CD4-positive, alpha-beta T cell treated with Interleukin-17A for 4 hours (primary cell): ENCODE measurements at places on chromosomes 5 and 9.
A peak's percentile ranks its signal among the peaks of the same experiment; 100 is the strongest.

GRCh38 chr5:146880966-146881365 lies 2.4 kb upstream of the PPP2R2B start:
- no peak for DNase-seq

GRCh38 chr9:27817747-27818146 lies 244.5 kb upstream of the C9orf72 start:
- no peak for DNase-seq

DNA sequence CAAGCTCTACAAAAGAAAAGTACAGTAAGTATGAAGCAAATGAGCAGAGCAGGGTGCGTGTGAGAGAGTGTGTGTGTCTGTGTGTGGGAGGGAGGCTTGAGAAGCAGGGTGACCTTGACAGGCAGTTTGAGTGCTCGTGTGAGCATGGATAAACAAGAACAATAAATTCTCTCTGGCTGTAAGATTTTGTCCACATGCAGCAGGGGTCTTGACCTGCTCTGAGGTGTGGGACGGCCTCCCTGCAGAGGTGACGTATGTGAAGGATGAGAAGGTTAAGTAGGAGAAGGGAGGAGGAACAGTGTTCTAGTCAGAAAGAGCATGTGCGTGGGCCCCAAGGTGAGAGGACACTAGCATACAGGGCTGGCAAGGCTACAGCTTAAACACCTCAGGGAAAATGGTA lies 49.0 kb downstream of the SPTLC1 start:
- DNase-seq, result no peak

DNA sequence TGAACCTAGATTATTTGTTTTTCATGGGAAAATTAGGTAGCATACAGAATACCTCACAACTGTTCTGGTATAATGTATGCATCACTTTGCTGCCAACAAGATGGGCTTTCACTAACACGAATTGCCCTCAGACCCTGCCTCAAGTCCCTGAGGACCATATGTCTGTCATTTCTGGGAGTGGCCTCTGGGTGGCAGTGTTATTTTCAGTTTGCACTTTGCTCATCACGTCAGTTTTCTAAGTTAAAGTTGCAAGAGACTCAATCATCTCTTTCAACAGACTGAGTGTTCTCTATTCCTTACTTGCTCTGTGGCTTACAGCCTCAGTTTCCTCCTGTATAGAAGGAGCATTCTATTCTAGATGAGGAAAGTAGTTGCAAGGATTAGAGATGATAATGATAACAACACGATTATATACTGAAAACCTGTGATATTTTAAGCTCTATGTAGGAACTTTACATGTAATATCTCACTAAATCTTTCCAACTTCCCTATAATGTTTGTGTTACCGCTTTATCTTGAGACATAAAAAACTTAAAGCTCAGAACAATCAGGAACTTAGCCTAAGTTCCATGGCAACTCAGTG lies 55.7 kb downstream of the TSSK1B start:
- DNase-seq, result peak; percentile 67

- DNase-seq, result no peak
Observed at GRCh38 chr9:29974197-29974596, 2400.9 kb upstream of the C9orf72 start.

GRCh38 chr5:142391058-142391845 lies 66.4 kb upstream of the SPRY4 start:
- DNase-seq, result no peak

GRCh38 chr5:172450453-172450852 lies 3.9 kb downstream of the SH3PXD2B start:
- no peak for DNase-seq

DNA sequence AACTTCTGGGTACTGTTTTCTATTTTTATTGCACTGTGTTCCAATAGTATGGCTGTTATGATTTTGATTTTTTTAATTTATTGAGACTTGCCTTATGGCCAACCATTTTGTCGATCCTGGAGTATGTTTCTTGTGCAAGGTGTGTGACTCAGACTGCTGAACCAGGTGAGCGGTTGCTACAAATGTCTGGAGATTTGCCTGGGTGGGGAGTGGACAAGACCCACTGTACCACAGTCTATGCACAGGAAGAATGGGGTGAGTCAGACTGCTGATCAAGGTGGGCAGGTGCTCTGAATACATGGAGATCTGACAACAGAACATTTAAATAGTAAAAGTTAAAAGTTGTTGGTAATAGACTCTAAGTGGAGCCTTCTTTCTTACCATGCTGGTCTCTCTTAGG lies 609.2 kb downstream of the CSNK1G3 start:
- no peak for DNase-seq

DNA sequence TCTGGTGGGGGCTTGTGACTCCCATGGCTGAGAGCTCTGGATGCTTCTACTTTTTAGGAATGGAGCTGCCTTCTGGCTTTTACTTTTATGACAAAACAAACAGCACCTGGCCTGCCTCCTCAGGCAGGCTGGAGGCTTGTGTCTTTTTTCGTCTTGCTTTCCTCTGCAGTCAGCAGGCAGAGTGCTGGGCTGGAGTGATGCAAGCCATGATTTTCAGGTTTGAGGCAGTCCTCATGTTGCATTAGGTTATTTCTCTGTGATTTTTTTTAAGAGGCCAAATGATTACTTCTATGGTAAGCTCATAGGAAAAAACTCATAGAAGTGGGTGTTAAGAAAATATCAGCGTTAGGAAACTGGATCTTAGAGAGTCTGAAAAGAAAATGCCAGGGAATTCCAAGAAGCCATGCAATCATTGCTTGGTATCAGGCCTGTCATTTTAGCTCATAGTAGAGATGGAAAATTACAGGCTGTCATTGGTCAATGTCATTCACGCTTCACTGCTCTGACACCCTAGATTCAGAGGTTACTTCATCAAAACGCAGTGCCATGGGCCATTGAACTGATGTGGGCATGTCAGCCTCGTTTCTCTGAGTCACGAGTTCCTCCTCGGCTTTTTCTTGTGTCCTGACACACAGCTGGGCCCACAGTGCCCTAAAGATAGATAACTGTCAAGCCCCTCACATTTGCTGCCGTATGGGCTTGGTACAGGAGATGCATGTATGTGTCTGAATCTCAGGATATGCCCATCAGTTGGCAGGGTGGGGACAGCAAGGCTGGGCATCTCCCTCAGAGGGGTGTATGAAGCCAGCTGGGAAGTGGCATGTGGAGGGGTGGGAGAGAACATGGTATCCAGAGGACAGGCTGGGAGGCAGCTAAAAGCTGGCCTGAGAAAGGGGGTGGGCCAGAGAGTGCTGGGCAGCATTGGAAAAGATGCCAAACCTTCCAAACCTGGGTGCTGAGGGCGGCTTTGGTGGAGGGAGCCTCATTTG lies 151.8 kb downstream of the HSPA4 start:
- no peak for DNase-seq

DNA sequence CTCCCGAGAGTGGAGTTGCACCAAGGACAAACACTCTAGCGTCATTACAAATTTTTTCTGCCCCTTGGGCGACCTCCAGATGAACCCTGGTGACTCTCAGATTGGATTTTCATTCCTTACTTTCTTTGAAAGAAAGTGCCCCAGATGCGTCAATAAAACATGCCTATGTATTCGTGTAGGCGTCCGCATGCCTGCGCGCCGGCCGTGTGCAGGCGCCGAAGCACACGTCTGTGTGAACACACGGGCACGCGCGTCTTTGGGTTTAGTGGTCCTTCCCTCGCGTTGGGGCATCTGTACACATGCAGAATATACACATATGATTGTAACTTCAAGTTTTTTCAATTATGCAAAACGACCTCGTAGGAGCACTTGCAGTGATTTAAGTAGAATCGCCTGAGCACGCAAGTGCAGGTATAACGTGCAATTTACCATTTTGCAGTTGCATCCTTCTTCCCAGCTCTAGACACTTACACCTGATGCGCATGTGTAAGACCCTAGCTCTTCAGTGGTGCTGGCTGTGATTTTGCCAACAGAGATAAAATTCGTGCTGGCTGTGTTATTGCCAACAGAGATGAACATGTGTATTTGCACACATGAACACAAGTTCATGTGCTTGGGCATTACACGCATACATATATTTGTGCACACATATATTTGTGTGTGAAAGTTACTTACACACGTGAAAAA lies 1.9 kb upstream of the LHX2 start:
- DNase-seq, result no peak

DNA sequence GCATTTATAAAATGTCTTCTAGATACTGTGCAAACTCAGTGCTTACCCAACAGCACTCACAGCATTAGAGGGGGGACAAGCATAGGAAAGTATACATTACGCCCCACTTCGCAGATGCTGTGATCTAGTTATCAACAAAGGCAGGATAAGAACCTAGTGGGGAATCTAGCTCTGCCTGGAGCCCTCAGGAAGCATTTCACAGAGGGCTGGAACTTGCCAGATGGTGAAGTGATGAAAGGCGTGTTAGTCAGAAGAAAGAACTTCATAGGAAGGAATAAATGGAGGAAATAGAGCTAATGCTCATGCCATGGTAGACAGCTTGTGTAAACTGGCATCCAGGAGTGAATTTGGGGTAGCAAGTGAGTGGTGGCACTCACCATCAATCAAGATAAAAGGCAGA lies 25.8 kb downstream of the DIRAS2 start:
- no peak for DNase-seq

DNA sequence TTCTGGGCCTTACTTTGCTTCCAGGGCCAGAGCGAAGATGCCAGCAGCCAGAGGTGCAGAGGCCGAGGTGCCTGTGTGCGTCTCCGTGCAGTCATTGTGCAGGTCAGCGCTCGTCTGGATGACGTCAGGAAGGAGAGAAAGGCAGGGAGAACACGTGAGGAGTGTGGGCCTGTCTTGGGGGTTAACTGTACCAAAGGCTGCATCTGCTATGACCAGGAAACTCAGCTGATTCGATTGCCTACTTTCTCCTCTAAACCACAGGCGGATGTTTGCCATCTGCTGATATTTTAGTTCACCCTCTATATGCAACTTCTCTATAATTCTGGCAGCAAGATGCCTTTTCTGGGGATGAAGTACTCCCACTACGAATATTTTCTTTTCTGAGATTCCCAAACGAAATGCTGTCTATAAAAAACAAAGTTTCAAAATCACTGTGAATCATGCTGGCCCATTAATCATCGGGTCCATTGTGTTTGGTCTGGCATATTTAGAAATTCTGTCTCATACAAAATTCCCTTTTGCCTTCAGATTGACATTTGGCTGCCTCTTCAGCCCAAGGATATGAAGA lies 24.8 kb downstream of the PCSK1 start:
- DNase-seq, result no peak

DNA sequence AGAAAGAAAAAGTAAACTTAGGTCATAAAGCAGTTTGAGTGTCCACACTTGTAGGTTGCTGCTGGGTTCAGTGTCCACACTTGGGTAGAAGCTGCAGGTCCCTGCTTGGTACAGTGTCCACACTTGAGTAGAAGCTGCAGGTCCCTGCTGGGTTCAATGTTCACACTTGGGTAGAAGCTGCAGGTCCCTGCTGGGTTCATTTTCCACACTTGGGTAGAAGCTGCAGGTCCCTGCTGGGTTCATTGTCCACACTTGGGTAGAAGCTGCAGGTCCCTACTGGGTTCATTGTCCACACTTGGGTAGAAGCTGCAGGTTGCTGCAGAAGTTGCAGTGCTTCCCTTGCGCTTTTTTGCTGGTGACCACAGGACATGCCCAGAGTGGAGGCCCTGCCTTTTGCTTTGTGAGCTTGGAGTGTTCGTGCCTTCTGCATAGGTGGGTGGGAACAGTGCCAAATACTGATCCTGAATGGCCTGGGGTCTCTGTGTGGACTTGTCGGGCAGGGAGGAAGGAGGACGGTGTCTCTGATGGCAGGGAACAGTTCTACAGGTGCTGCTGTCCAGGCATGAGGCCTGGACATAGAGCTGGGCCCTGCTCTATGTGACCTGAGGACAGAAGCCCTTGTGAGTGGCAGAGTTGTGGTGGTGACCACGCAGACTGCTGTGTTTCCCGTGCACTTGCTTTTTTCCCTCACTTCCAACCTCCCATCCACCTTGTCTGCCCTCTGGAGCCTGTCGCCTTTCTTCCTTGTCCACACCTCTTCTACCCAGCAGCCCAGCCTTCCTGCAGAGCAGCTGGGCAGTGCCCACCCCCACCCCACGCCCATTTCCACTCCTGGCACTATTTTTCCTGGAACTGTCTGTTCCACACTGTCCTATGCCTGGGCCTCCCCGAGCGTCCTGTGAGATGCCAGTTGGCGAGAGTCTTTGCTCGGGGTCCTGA lies 120.8 kb downstream of the EHMT1 start:
- DNase-seq, result no peak

- DNase-seq, result no peak
Observed at GRCh38 chr9:24608599-24608998, 62.9 kb upstream of the IZUMO3 start.

GRCh38 chr5:174798551-174798951 lies 74.2 kb downstream of the MSX2 start:
- DNase-seq, result no peak
